Activated B cell treated with CpG ODN at 0.5 μM for 24 hours (primary cell): ENCODE measurements at places on chromosomes 16 and 17.
A peak's percentile ranks its signal among the peaks of the same experiment; 100 is the strongest.

- peaks cover 11% of the 10 kb centered on the region for H3K4me1 ChIP-seq
- H3K27ac ChIP-seq, result no peak overlapping the region
- no peak for DNase-seq
- peaks cover 57% of the 10 kb centered on the region for H3K36me3 ChIP-seq
- H3K27me3 ChIP-seq, result no peaks in the 10 kb centered on the region
Observed at GRCh38 chr17:4161192-4161966, 18.4 kb downstream of the CYB5D2 start.

DNA sequence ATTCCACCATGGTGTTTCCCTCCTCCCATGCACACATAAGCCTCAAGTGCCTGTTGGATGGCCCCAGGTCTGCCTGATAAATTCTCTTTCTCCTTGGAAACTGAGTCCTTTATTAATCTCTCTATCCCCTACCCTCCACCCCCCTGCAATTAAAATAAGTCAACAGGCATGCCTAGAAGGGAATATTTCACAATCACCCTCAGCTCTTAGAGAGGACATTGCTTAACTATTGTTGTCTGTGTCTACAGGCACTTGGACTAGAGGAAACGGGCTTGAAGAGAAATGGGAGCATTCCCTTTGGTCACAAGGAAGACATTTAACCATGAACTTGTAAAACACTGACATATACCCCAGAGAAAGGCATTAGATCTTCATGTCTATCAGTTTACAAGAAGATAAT lies 39.5 kb downstream of the RCVRN start:
- no peaks in the 10 kb centered on the region for H3K4me1 ChIP-seq
- no peaks in the 10 kb centered on the region for H3K36me3 ChIP-seq
- no peak overlapping the region for H3K4me3 ChIP-seq
- no peak overlapping the region for H3K27ac ChIP-seq

DNA sequence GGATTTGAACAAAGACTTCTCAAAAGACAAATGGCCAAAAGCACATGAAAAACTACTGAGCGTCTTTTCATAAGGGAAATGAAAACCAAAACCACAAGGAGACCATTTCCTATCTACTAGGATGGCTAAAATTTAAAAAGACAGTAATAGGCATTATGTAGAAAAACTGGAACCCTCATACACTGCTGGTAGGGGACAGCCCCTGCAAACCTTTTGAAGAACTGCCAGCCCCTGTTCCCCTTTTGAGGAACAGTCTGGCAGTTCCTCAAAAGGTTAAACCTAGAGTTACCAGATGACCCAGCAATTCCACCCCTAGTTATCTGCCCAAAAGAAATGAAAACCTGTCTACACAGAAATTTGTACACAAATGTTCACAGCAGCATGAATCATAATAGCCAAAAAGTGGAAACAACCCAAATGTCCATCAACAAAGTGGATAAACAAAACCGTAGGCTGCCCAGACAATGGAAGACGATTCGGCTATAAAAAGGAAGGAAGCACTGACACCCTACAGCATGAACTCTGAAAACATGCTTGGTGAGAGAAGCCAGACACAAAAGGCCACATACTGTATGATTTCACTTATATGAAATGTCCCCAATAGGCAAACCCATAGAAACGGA lies 22.9 kb downstream of the CDIP1 start:
- peaks cover 24% of the 10 kb centered on the region for H3K36me3 ChIP-seq
- DNase-seq, result no peak
- H3K4me3 ChIP-seq, result peak overlapping the region; percentile 60
- H3K27ac ChIP-seq, result peak overlapping the region; percentile 85
- H3K27me3 ChIP-seq, result no peaks in the 10 kb centered on the region

DNA sequence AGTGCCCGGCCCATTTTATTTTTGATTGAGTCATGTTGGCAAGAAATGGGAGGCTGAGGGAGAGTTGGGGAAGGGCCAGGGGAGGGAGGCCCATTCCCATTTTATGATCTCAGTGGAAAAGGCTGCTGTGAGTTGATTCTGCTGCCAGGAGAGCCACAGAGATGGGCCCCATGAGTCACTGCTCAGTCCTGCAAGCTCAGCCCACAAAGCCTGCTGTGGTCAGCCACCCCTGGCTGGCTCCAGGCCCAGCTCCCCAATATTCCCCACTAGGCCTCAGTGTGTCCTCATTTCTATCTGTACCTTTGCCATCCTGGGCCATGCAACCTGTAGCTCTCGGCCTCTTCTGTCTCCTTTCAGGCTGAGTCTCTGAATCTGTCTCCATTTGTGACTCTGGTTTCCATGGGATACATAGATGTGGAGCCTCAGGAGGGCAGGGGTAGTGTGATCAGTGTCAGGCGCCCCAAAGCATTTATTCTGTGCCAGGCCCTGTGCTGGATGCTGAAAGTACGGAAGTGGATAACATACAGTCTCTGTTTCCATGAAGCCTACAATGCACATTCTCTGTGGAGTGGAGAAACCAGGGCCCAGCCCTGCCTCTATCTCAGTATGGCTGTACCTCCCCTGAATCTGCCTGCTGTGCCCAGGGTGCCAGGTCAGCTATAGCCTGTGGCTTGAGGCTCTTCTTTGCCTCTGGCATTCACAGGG lies 1.9 kb upstream of the PLEKHG4 start:
- DNase-seq, result no peak
- H3K36me3 ChIP-seq, result peaks cover 13% of the 10 kb centered on the region
- no peak overlapping the region for H3K27ac ChIP-seq
